ENCODE measurements at places on chromosomes 7 and 10.

DNA sequence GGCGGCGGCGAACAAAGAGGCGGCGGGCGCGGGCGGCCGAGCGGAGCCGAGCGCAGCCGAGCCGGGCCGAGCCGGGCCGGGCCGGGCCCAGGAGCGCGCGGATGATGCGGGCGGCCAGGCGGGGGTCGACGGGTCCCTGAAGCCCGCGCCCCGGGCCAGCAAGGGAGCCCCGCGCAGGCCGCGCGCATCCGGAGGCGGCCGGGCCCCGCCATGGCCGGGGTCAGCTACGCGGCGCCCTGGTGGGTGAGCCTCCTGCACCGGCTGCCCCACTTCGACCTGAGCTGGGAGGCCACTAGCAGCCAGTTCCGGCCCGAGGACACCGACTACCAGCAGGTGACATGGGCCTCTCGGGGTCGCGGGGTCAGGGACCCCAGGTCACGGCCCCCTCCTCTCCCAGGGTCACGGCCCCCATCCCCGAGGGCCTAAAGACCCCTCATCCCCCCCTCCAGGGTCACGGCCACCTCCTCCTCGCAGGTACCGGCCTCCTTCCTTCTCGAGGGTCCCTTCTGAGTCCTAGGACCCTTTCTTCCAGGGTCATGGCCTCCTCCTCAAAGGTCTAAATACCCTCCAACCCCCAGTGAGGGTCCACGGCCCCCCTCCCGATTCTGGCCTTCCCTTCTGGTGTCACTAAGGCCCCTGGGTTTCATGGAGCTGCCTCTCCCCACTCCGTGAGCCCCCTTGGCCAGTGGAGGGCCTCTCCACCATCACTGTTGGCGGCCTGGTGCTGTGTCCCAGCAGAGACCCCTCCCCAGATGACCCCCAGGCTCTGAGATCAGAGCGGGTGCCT lies at the start of gene TTYH3:
Gene TTYH3 (plus strand): TSS at position 41 of the 787 bp plus-strand sequence. CDS start 170 bp downstream, at position 211.
- DNase-seq, result no peak

- peak; percentile 22 for DNase-seq
Observed at GRCh38 chr10:14524691-14525324, 194.1 kb upstream of the FRMD4A start.

GRCh38 chr7:132571970-132572369 lies 4.3 kb downstream of the PLXNA4 start:
- no peak for DNase-seq

DNA sequence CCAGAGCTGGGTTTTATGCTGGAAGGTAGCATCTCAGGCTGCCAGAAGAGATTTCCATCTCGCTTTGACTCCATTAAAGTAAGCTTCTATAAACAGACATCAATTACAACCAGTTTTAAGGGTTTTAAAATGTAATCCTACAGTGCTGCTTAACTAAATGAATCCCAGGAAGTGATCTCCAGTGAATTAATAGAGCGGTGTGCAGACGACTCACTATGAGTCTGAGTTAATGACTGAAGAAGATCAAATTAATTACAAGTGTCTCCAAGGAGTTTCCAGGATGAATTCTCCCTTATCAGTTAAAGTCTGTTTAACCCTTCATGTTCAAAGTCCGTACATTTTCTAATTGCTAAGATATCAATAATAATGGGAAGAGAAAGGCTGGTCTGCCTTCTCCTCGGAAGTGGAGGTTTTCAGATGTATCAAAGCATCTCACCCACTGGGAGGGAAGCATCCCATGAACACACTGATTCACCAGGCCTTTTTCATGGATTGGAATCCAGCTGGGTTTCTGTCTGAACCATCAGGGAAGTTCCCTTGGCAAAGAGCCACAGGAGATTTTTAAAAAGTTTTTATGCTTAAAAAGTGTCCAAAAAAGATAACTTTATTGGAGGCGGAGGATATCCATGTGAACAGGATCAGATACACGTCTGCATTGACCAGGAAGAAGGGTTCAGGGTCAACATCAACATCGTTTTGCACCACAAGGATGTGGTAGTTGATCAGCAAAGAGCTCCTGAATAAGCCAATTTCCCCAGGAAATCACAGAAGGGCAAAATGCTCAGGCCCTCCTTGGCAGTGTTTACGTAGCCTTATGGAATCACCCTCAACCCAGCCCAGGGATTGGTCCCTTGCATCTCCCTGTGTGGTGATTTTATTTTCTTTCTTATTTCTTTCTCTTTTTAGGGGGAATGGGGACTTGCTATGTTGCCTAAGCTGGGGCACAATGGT lies 288.2 kb downstream of the POU6F2 start:
- no peak for DNase-seq

GRCh38 chr10:124700293-124701037 lies 43.7 kb downstream of the FAM53B start:
- DNase-seq, result no peak

DNA sequence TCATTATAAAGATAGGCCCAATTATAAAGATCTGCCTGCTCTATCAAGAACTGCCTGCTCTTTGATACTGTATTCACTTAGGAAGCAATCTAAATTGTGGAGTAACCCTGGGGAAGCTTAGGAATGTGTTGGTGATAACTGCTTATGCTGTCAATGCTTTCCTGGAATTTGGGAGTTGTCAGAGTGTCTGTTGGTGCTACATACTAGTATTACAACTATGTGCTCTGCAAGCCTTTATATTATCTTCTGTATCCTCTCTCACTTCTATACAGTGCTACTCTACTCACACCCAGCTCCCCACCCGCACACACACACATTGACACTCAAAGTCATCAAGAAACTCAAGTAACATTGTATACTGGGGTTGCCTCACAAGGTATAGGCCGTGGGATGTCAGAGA lies 6.1 kb downstream of the ZNF277 start:
- DNase-seq, result no peak

DNA sequence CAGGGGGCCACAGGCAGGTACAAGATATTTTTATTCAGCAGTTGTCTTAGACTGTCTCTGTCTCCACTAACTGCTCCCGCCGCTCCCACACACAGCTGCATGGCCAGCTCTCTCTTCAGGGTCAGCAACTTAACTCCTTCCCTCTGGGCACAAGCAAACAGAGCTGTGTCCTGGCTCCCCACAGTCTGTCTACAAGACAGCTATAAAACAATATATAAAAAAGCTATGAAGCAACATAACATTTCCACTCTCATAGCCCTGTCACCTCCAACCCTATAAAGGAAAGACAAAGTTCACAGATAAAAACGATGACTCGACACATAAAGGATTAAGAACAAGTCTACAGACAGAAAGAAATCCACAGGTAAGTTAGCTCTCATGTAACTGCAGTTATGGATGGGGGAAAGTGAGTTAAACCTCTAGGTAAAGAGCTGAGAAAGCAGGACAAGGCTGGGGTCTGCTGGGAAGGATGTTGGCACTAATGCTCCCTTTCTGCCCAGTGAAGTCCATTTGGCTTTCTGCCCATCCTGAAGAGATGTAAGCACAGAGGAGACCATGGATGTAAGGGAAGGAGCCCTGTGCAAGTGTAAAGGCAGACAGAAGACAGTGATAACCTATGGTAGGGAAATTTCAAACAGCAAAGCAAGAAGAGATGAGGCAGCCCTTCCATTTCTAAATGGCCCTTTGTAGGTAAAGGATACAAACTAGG lies 27.0 kb downstream of the RAPGEF5 start:
- no peak for DNase-seq

- no peak for DNase-seq
Observed at GRCh38 chr7:158858592-158859503, 2.5 kb downstream of the DYNC2I1 start.

GRCh38 chr10:126454045-126454751 lies 65.9 kb upstream of the ADAM12 start:
- DNase-seq, result no peak

GRCh38 chr10:22367471-22367870 lies 22.2 kb downstream of the SPAG6 start:
- no peak for DNase-seq

All from putamen (tissue), 1 donor.